NCI-H524 (cell line): ENCODE measurements at places on chromosomes 1 and 21.

GRCh38 chr1:11875094-11875493 lies 16.3 kb upstream of the NPPB start:
- DNase-seq = no peak

DNA sequence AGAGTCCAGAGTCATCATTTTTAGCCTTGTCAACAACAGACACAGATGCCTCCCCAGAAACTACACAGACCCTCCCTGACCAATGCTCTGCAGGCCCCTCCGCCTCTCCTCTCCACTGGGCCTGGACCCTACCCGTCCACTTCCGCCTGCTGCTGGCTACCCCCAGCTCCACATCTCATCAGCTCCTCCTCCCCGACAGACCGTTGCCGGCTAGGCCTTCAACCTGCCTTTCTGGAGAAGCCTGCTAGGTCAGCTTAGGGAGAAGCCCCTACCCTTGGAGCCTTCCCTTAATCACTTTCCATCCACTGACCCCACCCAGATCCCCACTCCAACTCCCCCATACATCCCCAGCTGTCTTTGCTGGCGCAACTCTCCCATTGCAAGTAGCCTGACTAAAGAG lies 1.4 kb downstream of the TRIM17 start:
- DNase-seq = no peak

GRCh38 chr1:171655746-171656116 lies 3.2 kb upstream of the MYOC start:
- DNase-seq = no peak

DNA sequence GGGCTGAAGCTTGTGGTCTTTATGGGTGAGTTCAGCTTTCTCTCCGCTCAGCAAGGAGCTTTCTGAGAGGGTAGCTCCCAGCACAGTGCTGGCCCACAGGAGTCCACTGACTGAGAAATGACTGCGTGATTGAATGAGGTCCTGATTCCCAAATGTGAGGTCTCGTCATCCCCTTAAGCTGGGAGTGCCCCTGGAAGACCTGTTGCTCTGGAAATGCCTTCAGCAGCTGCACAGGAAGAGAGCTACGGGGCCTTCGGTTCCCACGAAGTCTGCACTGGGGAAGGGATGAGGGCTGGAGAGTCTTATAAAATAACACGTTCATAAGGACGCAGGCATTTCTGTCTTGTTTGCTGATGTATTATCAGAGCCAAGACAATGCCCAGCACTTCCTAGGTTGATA lies 14.0 kb downstream of the TNNT2 start:
- DNase-seq = no peak

DNA sequence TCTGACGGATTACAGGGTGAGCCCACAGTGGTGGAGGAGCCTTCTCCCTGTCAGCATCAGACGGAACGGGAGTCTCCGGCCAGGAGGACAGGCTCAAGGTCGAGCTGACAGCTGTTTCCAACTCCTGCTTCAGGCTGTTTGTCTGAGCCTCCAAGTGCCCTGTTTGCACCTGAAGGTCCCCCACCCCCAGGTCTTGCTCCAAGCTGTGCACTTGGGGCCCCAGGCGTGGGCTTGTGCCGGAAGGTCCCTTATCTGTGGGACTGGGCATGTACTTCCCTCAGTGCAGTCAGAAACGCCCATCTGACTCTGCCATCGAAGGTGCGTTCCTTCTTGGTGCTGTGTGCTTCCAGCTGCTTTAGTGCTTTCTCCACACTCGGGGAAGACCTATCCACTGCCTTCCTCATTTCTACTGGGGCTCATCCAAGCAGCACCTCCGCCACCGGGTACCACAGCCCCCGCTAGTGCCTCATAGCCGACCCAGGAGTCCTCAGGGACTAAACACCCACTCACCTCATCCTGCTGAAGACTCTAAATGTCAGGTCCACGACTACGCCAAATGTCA lies 29.5 kb upstream of the CR2 start:
- DNase-seq = no peak

- DNase-seq = no peak
Measured at GRCh38 chr1:3365523-3366125, 88.8 kb upstream of the ARHGEF16 start.

DNA sequence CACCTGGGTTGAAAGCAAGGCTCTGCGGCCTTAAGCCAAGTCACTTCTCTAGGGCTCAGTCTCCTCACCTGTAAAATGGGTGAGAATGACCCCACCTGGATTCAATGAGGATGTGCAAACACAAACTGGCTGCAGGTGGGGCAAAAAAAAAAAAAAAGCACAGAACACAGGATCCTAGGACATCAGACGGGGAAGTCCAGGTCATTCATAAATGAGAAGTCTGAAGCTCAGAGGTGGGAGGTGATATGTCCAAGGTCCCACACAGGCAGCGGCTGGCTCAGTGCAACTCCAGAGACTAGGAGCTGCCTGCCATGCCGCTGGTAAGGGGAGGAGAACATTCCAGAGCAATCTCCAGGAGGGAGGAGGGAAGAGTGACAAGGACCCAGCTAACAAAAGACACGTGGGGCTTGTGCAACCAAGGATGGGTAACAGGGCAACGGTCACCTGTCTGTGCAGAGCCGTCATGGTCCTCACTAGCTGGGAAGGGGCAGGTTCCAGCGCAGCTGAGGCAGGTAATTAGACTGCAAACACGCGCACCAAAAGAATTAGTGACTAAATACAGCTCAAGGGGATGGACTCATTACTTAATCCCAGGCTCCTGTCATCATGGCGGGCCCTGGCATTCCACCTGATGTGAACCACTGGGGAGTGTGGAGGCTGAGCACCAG lies 19.5 kb downstream of the IFFO2 start:
- no peak for DNase-seq

DNA sequence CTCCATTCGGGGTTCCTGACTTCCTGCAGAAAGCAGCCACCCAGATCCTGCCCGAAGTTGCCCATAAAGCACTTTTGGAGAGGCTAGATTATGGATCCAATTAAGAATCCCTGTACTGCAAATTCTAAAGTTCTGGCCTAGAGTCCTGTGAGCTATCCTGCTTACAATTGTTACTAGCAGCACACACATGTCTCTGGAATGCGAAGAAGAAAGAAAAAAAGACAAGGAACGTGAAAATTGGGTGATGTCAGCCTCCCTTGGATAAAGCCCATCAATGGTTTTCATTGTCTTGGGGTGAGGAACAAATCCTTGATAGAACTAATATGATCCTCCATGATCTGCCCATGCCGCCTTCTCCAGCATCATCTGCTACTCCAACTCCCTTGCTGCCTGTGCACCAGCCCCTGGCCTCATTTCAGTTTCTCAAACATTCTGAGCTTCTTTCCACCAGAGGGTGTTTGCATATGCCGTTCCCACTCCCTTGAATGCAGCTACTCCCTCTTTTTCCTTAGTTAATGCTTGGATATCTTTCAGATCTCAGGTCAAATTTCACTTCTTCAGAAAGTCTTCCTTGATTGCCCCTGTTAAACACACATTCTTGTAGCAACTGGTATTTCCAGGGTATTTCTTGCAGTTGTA lies 94.0 kb downstream of the ST6GALNAC5 start:
- DNase-seq = no peak

GRCh38 chr1:179950651-179951050 lies 4.0 kb upstream of the CEP350 start:
- no peak for DNase-seq

- no peak for DNase-seq
Measured at GRCh38 chr1:168531615-168532345, 12.0 kb downstream of the XCL2 start.

DNA sequence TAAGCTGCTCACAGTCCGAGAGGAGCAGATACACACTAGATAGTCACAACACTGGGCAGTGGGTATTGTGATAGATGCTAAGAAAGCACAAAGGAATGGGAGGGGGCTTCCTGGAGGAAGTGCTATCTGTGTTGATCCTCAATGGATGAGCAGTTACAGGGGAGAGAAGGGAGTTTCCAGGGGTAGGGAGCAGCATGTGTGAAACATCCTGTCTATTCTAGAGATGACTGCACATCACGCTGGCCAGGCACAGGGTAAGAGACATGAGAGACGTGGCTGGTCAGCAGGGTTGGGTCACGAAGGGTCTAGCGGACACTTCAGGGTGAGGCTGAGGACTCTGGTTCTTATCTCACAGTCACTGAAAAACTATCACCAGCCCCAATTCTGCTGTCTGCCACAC lies 235.2 kb downstream of the TRABD2B start:
- no peak for DNase-seq

DNA sequence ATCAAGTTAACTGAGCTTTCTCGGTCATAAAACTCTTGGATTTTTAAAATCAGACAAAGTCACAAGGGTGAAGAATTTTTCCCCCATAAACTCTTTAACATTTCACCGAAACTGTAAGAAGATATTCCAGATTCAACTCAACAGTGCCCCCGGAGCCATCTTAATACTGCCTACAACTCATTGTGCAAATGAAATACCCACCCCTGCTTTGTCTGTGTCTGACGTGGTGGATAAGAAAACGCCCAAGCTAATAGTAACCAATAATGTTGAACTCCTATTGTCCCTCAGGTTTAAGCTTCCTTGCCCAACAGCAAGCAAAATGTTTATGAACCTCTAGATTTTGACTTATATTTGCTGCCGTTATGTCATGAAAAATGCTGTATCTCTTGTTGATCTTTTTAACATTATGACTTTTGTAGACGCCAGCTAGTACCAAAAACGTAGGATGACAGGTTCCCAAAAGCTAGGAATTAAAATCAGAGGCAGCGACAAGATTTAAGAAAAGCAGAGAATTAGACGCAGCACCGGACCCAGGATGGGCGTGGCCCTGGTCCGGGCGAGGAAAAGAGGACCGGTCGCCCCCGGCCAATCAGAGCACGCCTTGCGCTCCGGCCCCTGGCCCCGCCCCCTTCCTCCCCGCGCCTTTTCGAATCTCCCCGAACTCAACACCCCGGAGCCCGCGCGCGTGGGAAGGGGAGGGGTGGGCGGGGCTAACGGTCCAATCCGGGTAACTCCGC lies 1.1 kb downstream of the STMN1 start:
- DNase-seq = peak; percentile 92

DNA sequence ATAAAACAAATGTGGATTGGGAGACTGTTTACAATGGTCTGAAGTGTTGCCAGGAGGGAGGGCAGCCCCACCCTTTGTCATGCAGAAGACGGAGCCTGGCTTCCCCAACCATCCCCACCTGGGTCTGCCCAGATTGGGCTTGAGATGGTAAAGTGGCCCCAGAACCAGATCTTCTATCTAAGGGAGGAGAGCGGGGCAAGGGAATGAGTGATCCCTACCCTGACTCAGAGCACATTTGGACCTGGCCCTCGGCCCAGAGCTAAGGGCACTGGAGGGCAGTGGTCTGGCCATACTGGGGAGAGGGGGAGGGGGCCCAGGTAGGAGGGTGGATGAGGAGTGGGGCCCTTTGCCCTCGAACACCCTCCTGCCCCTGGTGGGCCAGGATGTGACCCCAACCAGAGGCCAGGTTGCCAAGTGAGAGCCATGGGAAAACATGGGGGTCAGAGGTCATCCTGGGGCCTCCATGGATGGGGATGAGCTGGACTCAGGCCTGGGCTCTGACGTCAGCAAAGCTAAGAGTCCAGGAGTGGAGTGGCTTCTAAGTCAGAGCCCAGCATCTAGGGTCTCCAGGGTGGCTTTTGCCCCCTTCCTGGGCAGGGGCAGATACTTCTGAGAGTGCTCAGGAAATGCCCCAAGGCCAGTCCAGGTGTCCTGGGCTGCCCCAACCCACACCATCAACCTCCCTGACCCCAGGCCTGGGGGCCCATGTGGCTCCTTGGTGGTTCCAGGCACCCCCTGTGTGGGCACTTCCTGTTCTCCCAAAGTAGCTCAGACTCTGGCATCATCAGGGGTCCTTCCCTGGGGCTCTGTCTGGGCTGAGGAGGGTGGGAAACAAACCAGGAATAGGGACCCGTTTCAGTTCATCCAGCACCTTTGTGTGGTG lies 1.6 kb upstream of the LEFTY1 start:
- no peak for DNase-seq

DNA sequence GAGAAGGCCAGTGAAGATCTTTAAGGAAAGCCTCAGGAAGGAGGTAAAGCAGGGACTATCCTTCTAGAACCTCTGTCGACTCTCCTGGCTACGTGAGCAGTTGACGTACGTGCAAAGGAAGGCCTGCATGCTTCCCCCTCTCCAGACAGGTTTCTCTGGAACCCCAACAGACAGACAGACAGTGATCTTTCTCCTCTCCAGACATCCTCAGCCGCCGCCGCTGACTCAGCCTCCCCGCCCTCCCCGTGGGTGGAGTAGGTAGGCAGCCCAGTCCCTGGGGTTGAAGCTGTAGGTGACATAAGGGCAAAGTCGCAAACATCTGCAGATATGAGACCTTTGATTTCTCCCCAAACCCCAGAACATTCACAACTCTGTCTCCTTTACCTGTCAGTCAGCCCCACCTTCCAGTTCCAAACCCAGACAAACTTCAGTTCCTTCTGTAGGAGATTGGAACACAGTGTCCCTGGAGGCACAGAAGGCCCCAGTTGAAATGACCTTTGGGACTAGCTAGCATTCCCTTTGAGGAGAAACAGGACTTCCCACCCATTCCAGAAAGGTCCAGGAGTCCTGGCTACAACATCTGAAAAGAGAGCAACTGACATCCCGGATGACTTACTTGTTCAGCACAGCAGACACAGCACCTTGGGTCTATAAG lies 146.0 kb upstream of the JUN start:
- no peak for DNase-seq

GRCh38 chr1:21741206-21741605 lies 41.7 kb downstream of the USP48 start:
- no peak for DNase-seq

DNA sequence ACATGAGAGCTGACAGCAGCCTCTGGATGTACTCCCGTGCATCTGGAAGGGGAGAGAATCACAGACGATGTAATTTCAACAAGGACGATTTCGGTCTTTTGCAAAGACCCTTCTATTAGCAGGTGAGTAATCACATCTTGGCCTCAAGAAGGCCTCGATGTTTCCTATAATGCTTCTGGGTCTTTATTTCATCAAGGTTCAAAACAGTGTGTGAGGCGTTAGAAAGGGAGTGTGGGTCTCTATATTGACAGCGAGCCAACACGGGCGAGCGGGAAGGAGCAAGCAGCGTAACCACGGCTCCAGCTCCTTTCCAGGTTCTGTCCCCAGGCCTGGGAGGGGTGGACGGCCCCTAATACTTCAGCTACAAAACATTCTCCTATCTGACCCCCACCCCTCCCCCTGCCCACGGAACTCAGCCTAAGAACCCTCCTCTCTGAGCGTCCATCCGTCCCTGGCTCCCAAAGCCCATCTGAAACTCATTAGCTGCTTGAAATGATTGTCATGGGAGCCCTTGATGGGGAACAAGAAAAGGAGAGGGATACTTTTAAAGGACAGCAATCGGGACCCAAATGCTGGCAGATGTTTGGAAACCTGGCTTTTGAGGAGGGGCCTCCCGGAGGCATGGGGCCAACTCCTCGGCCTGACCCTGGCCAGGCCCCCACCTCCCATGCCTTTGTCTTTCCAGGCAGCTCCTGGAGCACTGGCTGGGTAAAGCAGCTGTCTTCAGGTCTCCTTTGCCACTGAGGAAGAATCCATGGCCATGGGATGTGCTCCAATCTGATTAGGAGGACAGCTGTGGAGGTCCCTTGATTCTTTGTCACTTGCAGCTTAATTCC lies 250.8 kb downstream of the FOXD2 start:
- no peak for DNase-seq

DNA sequence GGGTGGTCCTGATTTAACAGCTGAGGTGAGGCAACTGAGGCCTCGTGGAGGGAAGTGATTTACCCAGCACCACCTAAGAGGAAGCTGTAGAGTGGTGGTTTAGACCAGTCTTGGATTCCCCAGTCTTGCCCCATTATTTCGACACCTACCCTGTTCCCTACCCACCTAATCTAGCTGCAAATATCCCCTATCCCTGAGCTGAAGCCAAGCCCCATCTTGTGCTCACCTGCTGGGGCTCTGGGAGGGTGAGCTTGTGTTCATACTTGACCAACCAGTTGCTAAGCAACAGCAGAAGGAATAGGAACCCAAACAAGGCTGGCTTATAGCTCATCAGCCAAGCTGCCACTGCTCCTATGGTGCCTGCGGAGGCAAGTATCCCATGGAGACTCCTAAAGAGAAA lies 2.0 kb downstream of the TEX46 start:
- DNase-seq = peak; percentile 94
